ENCODE measurements at places on chromosomes 1 and 21. TPM values are rescaled to one million over a fixed set of nuclear protein-coding genes. Genes with fewer than 3 reads are reported as not detected.

NPHS2 gene
- not detected for total RNA-seq

GJA9 gene
- total RNA-seq = not detected

ZNF691 gene
- 7.4 TPM for total RNA-seq

SLX9 gene
- 11.3 TPM for total RNA-seq

CRYBG2 gene
- total RNA-seq = 1.4 TPM

UBE2U gene
- not detected for total RNA-seq

KIAA1614 gene
- 2.3 TPM for total RNA-seq

HEYL gene
- 1.4 TPM for total RNA-seq

ARMH1 gene
- 5.8 TPM for total RNA-seq

ZFP69B gene
- total RNA-seq = 10.6 TPM

KCNT2 gene
- 32.8 TPM for total RNA-seq

LSM10 gene
- 6.2 TPM for total RNA-seq

NPR1 gene
- 0.46 TPM for total RNA-seq

EFCAB7 gene
- 38.3 TPM for total RNA-seq

PPCS gene
- 44.5 TPM for total RNA-seq

OR6K2 gene
- not detected for total RNA-seq

All from diencephalon (tissue), 1 donor.